ENCODE measurements at places on chromosomes 5 and 9. TPM values are rescaled to one million over a fixed set of nuclear protein-coding genes. Genes with fewer than 3 reads are reported as not detected.

- DNase-seq, result no peak
Measured at GRCh38 chr5:176360894-176361436, 599 bp downstream of the KIAA1191 start.

DNA sequence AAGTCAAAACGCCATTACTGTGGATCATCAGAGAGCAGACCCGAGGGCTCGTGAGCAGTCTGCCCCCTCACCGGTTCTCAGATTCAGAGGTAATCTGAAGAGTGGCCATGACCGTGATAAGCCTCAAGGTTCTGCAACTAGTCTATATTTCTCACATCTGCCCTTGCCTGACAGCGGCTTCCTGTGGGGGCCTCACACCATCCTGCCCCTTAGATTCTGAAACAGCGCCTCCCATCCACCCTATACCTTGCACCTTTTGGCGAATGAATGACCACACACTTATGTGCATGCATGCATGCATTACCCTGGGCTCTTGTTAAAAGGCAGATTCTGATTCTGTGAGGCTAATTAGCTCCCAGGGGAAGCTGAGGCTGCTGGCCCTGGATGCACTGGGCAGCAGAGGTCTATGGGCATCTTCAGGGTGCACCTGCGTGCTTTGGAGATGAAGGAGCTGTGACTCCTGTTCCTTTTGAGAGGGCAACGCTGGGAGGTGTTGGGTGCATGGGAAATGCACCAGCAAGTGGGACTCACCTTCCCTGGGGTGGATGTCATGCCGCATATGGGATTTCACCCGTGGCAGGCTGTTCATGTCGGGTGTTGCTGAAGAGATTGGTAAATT is 7.8 kb upstream of the GADD45G start:
- DNase-seq, result no peak

GRCh38 chr5:108079753-108080152 is 302.1 kb downstream of the FBXL17 start:
- no peak for DNase-seq

GRCh38 chr5:156094001-156094400 is 233.0 kb upstream of the SGCD start:
- DNase-seq, result no peak

DNA sequence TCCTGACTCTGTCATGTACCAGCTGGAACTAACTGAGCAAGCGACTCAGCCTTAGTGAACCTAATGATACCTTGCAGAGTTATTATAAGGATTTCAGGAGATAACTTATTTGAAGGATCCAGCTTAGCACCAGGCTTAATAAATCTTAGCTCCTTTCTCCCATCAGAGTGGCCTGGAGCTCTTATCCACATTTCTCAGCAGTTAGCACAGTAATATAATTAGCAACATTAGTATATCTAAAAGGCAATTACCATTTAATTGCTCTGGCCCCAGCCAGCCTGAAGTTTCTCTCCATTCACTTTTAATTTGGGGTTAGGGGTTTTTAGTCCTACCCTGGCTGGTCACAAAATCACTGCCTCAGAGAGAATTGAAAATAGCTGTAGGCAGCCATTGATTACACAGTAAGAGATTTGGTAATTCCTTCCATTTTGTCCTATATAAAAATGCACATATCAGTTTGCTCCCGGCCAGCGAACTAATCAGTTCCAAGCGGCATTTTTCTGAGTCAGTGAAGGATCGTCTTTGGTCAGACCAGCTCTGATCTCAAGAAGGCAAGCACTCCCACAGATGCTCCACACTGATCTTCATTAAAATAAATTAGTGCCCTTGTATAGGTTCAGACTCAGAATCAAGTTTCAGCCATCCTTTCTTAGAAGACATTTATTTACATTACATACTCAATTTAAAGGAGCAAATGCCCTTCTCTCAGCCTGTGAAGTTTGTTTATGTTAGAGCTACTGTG is 56.6 kb downstream of the SNCAIP start:
- no peak for DNase-seq

DNA sequence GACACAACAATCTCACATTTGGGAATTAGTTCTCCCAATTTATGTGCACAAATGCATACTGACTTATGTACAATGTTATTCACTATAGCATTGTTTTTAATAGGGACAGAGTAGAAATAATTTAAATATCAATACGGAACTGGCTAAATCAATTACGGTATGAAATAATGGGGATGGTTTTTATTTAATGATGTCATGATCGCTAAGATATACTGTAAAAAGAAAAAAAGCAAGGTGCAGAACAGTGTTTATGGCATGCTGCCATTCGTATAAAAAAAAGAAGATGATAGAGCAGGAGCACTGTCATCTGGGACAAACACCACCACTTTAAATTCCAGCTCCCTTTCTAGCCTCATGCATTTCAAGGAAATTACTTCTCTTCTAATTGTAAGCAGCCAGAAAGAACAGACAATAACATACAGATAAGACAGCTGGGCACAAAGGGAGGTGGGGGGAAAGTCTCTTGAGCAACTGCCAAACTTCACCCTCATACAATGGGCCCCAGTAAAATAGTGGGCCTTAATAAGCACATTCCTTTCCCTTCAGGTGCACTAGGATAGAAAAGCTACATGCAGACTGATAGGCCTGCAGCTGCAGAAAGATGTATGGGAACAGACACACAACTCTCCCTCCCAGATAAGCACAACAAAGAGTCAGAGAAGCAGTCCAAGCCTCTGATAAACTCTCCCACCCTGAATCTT is 8.4 kb downstream of the SREK1IP1 start:
- DNase-seq, result no peak

GRCh38 chr9:219670-220365 is 5.2 kb downstream of the DOCK8 start:
- DNase-seq, result no peak

DNA sequence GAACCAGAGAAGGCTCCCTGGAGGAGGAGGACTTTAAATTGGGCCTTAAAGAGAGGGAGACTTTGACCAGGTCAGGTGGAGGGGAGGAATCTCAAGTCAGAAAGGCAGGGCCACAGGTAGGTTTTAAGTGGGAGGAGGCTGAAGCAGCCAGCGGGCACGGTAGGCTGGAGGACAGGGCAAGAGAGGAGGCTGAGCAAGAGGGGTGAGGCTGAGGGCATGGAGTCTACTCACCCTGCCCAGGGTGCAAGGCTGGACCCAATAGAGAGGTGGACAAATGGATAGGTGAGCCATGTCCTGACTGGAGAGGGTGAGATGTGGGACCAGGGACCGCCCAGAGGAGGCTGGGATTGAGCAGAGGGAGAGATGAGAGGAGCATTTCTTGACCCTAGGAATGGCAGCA is 25.6 kb upstream of the TRIM14 start:
- no peak for DNase-seq

- DNase-seq, result no peak
Measured at GRCh38 chr5:95827892-95828246, 5.3 kb upstream of the GLRX start.

The EDIL3 gene
- 0.17 TPM for polyA plus RNA-seq

The C8G gene
- polyA plus RNA-seq, result 0.50 TPM
